SJCRH30 (cell line): ENCODE measurements at places on chromosomes 5 and 9.

GRCh38 chr5:157506066-157506590 lies 46.1 kb downstream of the NIPAL4 start:
- DNase-seq: peak; percentile 69

GRCh38 chr5:55675119-55675518 lies 37.0 kb downstream of the SLC38A9 start:
- no peak for DNase-seq

DNA sequence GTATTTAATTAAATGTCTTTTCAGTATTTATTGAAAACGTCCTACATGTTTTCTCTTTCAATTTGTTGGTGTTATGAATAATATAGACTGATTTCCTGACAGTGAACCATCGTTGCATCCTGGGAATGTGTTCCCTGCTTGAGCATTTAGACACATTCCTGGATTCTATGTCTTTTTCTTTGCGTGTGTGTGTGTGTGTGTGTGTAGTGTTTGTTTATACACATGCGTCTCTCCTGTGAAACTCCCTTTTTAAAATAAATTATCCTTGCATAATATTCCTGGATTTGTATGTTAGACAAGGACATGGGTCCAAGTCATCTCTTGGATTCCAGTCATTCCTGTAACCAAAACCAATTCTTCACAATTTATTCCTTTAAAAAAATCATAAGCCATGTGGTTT lies 153.4 kb downstream of the HSPA4 start:
- no peak for DNase-seq

DNA sequence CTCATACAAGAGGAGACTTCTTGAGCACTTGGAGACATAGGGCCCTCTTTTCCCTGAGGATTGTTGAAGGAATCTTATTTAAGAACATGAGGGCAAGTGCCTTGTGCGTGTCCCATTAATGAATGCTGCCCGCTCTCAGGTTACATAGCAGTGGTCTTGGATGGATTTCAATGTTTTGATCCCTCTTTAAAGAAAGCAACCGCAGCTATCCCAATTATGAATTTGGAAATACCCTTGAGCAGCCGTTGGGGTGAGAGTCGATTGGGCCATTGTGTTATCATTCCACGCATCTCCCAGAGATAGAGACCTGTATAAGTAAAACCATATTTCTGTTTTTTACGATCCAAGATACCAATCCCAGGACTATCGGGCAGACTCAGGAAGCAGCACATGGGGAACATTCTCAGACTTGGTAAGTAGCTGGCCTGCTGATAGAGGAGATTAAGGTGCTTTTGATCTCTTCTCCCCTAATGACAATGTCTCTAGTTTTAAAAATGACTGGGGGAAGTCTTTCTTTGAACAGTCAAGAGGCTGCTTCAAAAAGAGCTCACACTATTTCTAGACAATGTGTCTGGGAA lies 145.3 kb downstream of the MACROH2A1 start:
- DNase-seq: peak; percentile 51

- DNase-seq: no peak
These were observed 232.3 kb downstream of the IRX2 start for GRCh38 chr5:2519153-2519552.

DNA sequence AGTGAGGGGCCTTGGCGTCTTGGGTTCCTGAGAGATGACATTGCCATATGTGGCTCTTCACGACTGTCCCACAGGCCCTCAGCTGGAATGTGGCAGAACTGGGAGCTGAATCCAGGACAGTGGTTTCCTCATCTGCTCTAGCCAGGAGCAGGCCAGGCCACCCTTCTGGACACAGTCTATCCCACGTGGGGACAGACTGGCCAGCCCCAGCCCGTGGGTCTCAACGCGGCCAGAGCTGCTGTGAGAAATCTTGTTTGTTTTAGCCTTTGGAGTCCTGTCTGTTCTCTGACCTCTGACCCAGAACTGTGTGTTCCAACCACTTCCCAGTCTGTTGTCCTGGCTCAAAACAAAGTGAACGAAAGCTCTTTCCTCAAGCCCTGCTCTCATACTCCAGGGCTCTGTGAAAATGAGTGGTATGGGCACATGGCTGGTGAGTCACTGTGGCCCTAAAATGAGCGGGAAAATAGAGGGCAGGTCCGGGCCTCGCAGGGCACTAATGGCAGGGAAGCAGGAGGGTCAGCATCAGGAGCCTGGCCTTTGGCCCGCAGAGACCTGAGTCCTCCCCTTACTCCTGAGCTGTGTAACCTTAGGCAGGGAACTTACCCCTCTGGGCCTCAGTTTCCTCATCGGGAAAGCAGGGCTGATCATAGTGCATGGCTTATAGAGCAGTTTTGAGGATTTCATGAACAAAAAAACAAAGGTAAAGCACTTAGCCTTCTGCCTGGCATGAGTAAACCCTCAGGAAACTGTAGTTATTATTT lies 34.8 kb upstream of the GLRX start:
- DNase-seq: no peak

DNA sequence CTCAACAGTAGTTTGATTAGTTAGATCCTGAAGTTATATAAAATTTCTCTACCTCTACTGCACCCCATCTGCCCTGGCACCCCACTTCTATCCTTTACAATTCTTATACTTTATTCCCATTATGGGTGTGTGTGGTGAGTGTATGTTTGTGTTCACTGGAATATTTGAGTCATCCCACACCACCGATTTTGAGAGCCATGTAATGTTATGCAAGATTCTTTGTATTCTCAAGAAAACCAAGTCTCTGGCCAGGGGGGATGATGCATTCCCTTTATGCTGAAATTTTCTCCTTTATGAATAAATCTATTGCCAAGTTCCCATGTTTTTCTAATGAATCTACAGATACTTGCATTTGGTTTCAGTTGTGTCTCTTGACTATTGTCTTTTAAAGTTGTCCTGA lies 266.8 kb downstream of the ARHGEF28 start:
- no peak for DNase-seq

- DNase-seq: no peak
These were observed 6.6 kb upstream of the NCS1 start for GRCh38 chr9:130165579-130165978.

DNA sequence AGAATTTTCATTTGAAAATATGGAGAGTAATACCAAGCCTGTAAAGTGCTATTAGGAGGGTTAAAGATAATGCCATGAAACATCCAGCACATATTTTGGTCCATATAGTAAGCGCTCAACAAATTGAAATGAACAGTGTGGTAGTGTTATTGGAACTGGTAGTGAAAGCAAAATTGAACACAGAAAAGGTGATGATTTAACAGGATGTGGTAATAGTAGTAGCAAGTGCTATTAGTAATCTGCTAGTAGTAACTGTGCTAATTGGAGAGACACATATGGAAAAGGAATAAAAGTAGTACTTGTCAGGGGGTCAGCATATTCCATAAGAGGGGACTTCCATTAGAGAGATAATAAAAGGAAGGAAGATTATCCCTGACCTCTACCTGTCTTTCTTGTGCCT lies 187.3 kb downstream of the HTR1A start:
- DNase-seq: no peak

- DNase-seq: no peak
These were observed 123.2 kb downstream of the C5orf15 start for GRCh38 chr5:133845271-133845670.

DNA sequence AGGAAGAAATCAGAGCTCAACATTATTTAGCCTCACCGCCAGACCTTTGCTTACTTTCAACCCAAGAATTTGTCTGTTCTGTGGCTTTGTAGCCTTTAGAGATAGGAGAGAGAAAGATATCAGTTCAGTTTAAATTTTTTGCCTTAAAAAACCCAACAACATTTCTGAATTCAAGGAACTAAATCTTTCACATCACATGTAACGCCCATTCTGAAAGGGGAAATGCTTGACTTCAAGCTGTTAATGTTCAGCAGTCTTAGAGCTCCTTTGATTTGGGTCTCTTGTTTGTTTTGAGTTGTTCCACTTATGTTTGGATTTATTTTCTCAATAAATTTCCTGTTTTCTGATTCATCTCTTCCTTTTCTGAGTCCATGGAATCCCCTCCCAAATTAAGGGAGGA lies 294.5 kb downstream of the ARHGAP26 start:
- DNase-seq: no peak

DNA sequence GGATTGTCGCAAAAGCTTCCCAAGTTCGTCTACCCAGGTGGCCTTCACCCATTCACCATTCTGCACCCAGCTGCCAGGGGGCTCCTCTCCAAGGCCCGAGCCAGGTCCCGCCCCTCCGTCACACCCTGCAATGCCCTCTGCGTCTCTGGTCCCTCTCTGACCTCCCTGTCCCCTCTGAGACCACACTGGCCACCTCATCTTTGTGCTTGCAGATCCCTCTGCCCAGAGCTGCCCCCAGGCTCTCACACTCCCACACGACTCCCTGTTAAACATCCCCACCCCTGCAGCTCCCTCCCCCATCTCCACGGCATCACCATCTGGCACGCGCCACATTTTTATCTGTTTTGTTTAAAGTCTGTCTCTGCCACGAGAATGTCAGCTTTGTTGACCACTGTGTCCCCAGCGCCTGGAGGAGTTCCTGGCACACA lies 243.6 kb downstream of the PBX3 start:
- no peak for DNase-seq

- DNase-seq: peak; percentile 30
These were observed 28.5 kb downstream of the RHOBTB3 start for GRCh38 chr5:95759634-95760033.

- no peak for DNase-seq
These were observed 43.3 kb downstream of the TLE4 start for GRCh38 chr9:79615038-79615437.

- no peak for DNase-seq
These were observed 15.8 kb downstream of the CCDC152 start for GRCh38 chr5:42772265-42772993.

- DNase-seq: peak; percentile 66
These were observed 494 bp downstream of the CERT1 start for GRCh38 chr5:75510836-75511434.

DNA sequence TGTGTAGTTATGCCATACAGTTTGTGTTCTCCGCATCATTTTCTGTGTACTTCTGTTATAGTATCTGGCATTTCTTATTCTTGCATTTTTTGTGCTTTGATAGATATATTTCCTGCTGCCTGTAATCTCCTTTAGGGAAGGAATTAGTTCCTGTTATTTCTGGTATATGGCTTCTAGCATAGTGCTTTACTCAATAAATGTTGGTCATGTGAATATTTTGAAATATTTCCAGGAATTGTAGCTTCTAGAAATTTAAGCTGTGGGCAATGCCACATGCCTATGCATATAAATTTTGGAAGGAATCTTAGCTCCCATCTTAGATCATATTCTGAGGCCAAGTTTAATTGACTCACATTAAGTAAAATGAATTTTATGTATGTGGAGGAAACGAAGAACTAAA lies 11.5 kb upstream of the PRRC1 start:
- no peak for DNase-seq

DNA sequence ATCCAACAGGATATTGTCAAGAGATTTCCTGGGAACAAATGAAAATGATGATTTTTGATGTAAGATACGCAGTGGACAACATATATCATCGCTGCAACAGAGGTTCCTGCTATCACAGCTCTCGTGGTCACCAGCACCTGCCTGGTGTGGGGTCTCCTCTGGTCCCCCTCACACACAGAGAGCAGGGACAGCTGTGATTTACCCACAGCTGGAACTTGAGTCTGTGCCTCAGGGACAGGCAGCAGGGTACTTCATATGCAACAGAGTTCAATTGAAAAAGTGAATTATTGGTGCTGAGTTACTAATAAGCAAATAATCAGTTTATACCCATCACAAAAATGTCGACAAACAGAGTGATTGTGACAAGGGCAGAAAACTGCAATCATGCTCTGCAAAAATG lies 93.4 kb downstream of the LMX1B start:
- peak; percentile 12 for DNase-seq
